ENCODE measurements at places on chromosomes 6 and 20.

- no peak overlapping the region for H3K4me3 ChIP-seq
- no peak overlapping the region for H3K27ac ChIP-seq
- H3K36me3 ChIP-seq, result no peaks in the 10 kb centered on the region
- no peak for DNase-seq
- H3K27me3 ChIP-seq, result no peaks in the 10 kb centered on the region
- H3K4me1 ChIP-seq, result no peaks in the 10 kb centered on the region
Measured at GRCh38 chr6:83767033-83767432, 58.1 kb upstream of the SNAP91 start.

DNA sequence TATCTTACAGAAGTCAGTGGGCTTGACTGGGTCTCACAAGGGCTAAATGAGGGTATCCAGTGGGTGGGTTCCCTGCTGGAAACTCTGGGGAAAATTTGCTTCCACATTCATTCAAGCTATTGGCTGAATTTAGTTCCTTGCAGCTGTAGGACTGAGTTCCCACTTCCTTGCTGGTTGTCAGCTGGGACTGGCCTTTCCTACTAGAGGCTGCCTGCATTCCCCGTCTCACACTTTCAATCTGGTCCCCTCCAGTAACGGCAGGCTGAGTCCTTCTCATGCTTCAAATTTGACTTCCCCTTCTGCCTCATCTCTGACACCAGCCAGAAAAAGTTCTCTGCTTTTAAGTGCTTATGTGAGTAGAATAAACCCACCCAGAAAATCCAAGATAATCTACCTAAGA is 4.4 kb downstream of the CSNK2A1 start:
- no peak overlapping the region for H3K4me3 ChIP-seq
- DNase-seq, result no peak
- H3K27ac ChIP-seq, result no peak overlapping the region
- no peaks in the 10 kb centered on the region for H3K27me3 ChIP-seq
- H3K36me3 ChIP-seq, result no peaks in the 10 kb centered on the region

DNA sequence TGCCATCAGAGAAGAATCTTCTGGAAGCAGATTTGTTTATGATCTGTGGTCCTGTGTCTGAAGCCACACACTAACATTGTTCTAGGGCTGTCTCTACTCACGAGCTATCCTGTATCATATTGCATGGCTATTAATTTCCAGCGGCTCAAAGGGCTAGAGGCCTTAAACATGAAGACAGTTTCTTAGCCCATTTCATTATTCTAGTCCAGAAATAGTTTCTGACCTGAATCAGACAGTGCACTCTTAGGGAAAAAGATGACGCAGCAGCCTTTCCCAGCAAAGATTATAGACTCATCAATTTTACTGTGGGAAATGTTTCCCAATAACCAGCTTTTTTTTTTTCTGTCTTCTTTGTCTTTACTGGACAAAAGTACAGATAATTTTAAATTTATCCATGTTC is 105.3 kb upstream of the SUPT3H start:
- no peak overlapping the region for H3K4me3 ChIP-seq
- no peaks in the 10 kb centered on the region for H3K36me3 ChIP-seq
- no peaks in the 10 kb centered on the region for H3K27me3 ChIP-seq
- H3K4me1 ChIP-seq, result peaks cover 6% of the 10 kb centered on the region
- no peak overlapping the region for H3K27ac ChIP-seq
- DNase-seq, result no peak

GRCh38 chr6:111407686-111408085 is 75.3 kb downstream of the REV3L start:
- H3K27me3 ChIP-seq, result no peaks in the 10 kb centered on the region
- H3K4me1 ChIP-seq, result no peaks in the 10 kb centered on the region
- no peaks in the 10 kb centered on the region for H3K36me3 ChIP-seq
- no peak for DNase-seq
- H3K27ac ChIP-seq, result no peak overlapping the region

GRCh38 chr6:144493035-144493910 is 208.1 kb downstream of the UTRN start:
- DNase-seq, result no peak
- peaks cover 82% of the 10 kb centered on the region for H3K36me3 ChIP-seq
- no peak overlapping the region for H3K27ac ChIP-seq
- no peaks in the 10 kb centered on the region for H3K4me1 ChIP-seq
- no peaks in the 10 kb centered on the region for H3K27me3 ChIP-seq
- H3K4me3 ChIP-seq, result no peak overlapping the region

- H3K4me3 ChIP-seq, result no peak overlapping the region
- no peaks in the 10 kb centered on the region for H3K36me3 ChIP-seq
- no peaks in the 10 kb centered on the region for H3K27me3 ChIP-seq
- no peak for DNase-seq
- no peak overlapping the region for H3K27ac ChIP-seq
Measured at GRCh38 chr6:128723667-128724066, 159.3 kb upstream of the LAMA2 start.

DNA sequence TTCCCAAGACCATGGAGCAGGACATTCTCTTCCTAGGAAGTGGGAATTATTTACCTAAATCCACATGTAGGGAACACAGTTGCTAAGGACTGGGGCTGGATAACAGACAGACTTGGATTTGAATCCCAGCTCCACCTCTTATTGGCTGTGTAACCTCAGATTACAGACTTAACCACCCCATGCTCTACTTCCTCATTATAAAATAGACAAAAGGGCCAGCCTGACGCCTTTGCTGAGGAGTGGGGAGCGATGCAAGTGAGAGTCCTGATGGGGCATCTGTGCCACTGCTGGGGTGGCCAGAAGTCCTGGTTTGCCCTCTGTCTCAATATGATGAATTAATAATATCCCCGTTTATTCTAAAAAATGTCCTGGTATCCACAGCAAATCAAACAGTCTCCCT is 46.8 kb downstream of the SPATA2 start:
- no peak overlapping the region for H3K4me3 ChIP-seq
- no peak for DNase-seq
- no peaks in the 10 kb centered on the region for H3K27me3 ChIP-seq
- peaks cover 6% of the 10 kb centered on the region for H3K36me3 ChIP-seq
- no peak overlapping the region for H3K27ac ChIP-seq

GRCh38 chr20:6855796-6856195 is 88.3 kb downstream of the BMP2 start:
- no peaks in the 10 kb centered on the region for H3K27me3 ChIP-seq
- H3K4me1 ChIP-seq, result no peaks in the 10 kb centered on the region
- H3K4me3 ChIP-seq, result no peak overlapping the region
- no peak overlapping the region for H3K27ac ChIP-seq
- no peak for DNase-seq

GRCh38 chr20:61430228-61430624 is 178.2 kb downstream of the CDH4 start:
- DNase-seq, result no peak
- H3K4me1 ChIP-seq, result no peaks in the 10 kb centered on the region
- H3K27ac ChIP-seq, result no peak overlapping the region
- no peak overlapping the region for H3K4me3 ChIP-seq

- H3K27me3 ChIP-seq, result no peaks in the 10 kb centered on the region
- H3K4me3 ChIP-seq, result no peak overlapping the region
- no peak for DNase-seq
- no peak overlapping the region for H3K27ac ChIP-seq
- no peaks in the 10 kb centered on the region for H3K4me1 ChIP-seq
- H3K36me3 ChIP-seq, result no peaks in the 10 kb centered on the region
Measured at GRCh38 chr6:86192123-86192522, 549.4 kb upstream of the SYNCRIP start.

DNA sequence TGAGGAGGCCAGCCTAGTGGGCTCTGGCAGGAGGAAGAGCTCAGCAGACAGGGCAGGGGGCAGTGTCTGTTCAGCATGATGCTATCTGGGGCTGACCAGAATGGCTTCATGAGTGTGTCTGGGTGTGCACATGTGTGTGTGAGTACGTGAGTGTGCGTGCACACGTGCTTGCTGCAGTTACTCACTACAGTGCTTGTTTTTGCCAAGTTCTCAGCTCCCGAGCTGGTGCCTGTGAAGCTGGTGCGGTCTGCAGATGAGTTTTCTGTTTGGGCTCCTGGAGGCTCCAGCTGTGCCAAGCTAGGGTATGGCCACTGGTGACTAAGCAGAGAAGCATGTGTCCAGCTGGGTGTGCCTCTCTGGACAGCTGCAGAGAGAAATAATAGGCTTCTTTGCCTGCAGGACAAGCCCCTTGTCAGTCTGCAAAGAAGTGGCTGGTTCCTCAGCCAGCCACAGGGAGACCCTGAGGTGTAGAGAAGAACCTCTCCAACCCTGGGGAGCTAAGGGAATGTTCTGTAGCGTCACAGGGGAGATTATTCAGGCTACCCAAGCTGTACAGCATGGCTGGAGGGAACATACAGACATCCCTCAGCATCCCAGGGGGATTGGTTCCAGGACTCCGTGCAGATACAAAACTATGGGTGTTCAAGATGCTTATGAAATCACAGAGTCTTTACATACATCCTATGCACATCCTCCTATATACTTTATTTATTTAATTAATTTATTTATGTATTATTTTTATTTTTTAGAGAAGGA is 40.2 kb upstream of the FAM50B start:
- H3K4me1 ChIP-seq, result no peaks in the 10 kb centered on the region
- no peak overlapping the region for H3K4me3 ChIP-seq
- no peak for DNase-seq
- H3K27me3 ChIP-seq, result peaks cover 16% of the 10 kb centered on the region
- H3K27ac ChIP-seq, result no peak overlapping the region

GRCh38 chr6:39353698-39354315 is 31.3 kb upstream of the KCNK16 start:
- DNase-seq, result no peak
- no peaks in the 10 kb centered on the region for H3K4me1 ChIP-seq
- no peak overlapping the region for H3K27ac ChIP-seq
- no peaks in the 10 kb centered on the region for H3K36me3 ChIP-seq
- H3K27me3 ChIP-seq, result no peaks in the 10 kb centered on the region

GRCh38 chr6:161711938-161712337 is 438.1 kb upstream of the AGPAT4 start:
- H3K36me3 ChIP-seq, result no peaks in the 10 kb centered on the region
- no peaks in the 10 kb centered on the region for H3K27me3 ChIP-seq
- H3K4me1 ChIP-seq, result no peaks in the 10 kb centered on the region
- H3K27ac ChIP-seq, result no peak overlapping the region
- H3K4me3 ChIP-seq, result no peak overlapping the region
- DNase-seq, result no peak

GRCh38 chr6:47400581-47400980 is 77.0 kb upstream of the CD2AP start:
- H3K4me1 ChIP-seq, result no peaks in the 10 kb centered on the region
- H3K27ac ChIP-seq, result no peak overlapping the region
- DNase-seq, result no peak
- H3K36me3 ChIP-seq, result no peaks in the 10 kb centered on the region
- no peaks in the 10 kb centered on the region for H3K27me3 ChIP-seq

GRCh38 chr6:170285482-170285881 is 5.4 kb downstream of the DLL1 start:
- H3K27ac ChIP-seq, result no peak overlapping the region
- no peak overlapping the region for H3K4me3 ChIP-seq
- H3K27me3 ChIP-seq, result peaks cover 81% of the 10 kb centered on the region
- H3K4me1 ChIP-seq, result peaks cover 29% of the 10 kb centered on the region

DNA sequence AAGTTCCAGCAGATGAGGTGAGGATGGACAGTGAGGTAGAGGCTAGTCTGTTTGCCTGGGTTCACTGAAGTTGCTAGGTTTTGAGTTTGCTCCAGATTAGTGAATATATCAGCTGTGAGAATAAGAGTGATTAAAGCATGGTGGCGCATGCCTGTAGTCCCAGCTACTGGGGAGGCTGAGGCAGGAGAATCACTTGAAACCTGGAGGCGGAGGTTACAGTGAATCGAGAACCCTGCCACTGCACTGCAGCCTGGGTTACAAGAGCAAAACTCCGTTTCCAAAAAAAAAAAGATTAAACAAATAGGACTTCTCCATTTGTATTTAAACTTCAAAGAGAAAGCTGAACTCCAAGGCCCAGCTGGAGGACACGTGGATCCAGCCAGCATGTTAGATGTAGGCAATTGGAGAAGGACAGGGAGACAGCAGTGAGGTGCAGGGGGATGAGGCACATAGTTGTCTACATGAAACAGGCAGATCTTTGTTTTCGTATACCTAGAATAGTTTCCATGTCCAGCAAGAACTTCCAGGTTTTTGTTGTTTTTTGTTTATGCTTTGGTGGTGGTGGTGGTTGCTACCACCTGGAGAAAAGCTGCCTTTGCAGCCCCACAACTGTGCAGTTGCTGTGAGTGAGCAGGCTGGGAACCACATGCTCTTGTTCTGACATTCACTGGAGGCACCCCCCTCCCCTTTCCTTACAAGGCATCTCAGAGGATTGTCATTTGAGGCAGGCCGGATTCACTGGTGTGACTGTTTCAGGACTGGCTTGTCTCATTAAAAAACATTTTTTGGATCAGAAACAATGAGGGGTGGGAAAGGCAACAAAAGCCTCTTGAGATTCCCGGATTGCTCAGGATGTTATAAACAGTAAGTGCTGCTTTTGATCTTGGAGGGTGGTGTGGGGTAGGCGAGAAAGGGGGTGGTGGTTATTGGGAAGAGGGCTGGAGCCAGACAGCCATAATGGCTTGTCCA is 72.3 kb downstream of the JARID2 start:
- no peaks in the 10 kb centered on the region for H3K36me3 ChIP-seq
- H3K4me1 ChIP-seq, result peaks cover 32% of the 10 kb centered on the region
- DNase-seq, result no peak
- H3K27ac ChIP-seq, result no peak overlapping the region
- H3K4me3 ChIP-seq, result no peak overlapping the region

DNA sequence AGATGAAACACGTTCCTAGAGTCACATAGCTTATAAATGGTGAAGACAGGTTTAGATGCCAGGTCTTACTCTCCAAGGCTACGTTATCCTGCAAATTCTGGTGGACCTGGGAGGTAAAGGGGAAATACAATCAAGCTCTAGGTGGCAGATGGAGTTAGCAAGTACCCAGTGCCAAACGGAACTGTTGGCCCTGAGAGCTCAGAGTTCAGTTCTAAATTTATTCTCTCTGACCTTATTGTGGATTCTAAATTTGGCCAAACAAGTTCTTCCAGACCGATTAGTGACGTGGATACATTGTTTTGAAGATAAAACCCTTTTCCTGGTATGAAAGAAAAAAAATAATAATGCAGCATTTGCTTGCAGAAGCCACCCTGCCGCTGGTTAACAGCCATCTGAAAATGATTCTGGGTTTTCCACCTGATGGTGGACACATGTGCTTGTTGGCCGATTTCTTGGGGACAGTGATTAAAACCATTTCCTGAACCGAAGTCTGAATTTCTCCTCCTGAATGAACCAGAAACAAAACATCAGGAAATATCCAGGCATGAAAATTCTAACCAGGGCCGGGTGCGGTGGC is 32.5 kb downstream of the RIPOR3 start:
- no peaks in the 10 kb centered on the region for H3K4me1 ChIP-seq
- no peak overlapping the region for H3K27ac ChIP-seq
- H3K36me3 ChIP-seq, result no peaks in the 10 kb centered on the region
- DNase-seq, result no peak
- H3K4me3 ChIP-seq, result no peak overlapping the region

GRCh38 chr6:48994811-48995210 is 468.2 kb downstream of the MMUT start:
- H3K36me3 ChIP-seq, result no peaks in the 10 kb centered on the region
- H3K4me3 ChIP-seq, result no peak overlapping the region
- no peaks in the 10 kb centered on the region for H3K27me3 ChIP-seq
- H3K4me1 ChIP-seq, result no peaks in the 10 kb centered on the region
- H3K27ac ChIP-seq, result no peak overlapping the region

DNA sequence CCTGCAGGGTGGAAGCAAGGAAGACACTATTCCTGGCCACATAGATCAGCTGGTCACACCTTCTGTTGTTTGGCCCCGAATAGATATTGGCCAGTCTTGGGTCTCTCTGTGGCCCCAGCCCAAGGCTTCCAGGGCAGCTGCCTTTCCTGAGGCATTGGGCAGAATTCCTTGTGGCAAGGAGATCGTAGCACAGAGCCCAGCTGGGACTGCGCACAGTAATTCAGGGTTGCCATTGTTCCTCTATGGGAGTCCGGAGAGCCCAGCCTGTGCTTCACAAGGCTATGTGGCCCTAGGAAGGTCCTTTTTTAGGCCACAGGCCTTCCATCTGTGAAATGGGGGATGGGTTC is 6.9 kb downstream of the SGK2 start:
- peaks cover 4% of the 10 kb centered on the region for H3K27me3 ChIP-seq
- no peak overlapping the region for H3K4me3 ChIP-seq
- no peak for DNase-seq
- H3K4me1 ChIP-seq, result no peaks in the 10 kb centered on the region
